Bronchial epithelial cell (primary cell): ENCODE measurements at places on chromosomes 3 and 15.

- peak; percentile 9 for DNase-seq
These were observed 74.7 kb downstream of the SPATA16 start for GRCh38 chr3:173066044-173067004.

DNA sequence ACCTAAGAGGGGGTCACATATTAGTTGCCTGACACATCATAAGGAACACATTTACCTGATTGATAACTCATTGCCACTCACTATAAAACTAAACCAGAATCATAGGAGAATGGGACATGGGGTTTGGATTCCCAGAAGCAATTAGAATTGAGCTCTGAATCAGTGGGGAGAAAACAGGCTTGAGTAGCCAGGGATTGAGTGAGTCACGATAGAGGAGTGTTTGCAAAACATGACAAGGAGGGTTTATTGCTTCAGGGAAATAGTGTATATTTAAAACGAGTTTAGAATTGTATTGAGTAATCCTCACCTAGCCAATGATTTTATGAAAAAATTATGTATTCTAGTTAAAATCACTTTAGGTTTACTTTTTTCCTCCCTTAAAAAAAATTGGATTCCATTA is 101.1 kb upstream of the THRB start:
- peak; percentile 96 for DNase-seq

DNA sequence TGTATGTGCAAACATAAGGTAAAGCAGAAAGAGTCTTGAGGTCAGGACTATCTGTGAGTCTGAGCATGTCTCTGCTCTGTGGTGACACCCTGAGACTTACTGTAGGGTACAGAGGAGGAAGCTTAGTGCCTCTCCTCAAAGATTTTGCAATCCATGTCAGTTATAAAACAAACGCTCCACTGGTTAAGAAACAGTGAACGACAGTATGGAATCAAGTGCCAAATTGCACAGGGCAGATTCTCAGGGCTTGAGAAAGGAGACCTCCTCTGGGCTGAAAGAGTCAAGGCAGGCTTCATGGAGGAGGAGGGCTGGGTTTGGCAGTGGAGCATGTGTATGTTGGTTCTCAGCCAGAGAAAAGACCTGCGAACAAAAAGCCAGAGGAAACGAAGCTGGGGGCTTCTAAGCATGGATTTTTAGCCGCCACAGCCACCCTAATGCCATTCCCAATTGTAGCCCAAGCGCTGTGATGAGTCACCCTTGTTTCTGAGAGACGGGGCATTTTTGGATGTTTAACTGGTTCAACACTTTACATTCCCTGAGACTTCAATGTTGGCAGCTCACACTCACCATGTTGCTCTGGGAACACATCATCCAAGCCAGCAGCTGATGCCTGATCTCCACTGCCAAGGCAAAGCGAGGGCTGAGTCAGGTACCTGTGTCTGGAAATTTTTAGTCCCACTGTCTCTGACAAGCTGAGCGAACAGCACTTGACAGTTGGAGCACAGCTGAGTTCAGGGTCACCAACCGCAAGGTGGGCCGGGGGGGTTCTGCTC is 3.4 kb upstream of the DGKG start:
- DNase-seq: no peak

DNA sequence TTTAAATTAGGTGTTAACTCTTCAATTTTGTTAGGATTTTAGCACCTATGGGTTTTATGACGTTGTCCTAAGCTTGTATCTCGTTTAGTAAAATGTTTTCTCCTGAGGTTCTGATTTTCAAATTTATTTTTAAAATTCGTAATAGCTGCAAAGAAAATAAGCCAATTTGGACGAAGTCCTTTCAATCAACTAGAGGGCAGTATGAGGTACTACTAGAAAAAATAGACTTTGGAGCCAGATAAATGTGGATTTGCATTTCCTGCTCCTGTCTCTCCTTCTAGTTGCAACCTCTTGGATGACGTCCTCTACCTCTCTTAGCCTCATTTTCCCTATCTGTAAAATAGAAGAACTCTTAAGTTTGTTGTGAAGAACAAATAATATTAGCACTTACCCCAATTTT is 81.1 kb downstream of the SLTM start:
- DNase-seq: no peak

DNA sequence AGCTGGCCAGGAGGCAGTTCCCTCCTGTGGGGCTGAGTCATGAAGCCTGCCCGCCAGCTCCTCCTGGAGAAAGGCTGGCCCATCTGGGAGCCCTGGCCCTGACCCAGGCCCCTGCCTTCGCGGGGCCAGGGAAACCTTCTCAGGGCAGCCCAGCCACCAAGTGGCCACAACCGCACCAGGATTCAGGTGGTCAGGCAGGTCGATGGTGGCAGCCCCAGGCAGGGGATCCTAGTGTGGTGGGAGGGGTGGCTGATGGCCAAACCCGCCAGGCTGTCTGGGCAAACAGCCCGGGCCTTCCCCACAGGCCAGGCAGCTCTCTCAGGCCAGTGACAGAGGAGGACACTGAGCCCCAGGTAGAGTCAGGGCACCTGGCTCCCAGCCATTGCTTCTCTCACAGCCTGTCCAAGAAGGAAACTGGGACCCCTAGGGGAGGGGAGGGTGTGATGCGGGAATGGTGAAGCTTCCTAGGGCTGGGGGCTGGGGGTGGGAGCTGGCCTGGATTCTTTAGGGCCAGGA is 1.2 kb downstream of the TWF2 start:
- peak; percentile 68 for DNase-seq

GRCh38 chr3:189262746-189263145 is 91.0 kb downstream of the TPRG1 start:
- DNase-seq: no peak

- DNase-seq: no peak
These were observed 13.6 kb downstream of the ARL6 start for GRCh38 chr3:97778152-97778551.

DNA sequence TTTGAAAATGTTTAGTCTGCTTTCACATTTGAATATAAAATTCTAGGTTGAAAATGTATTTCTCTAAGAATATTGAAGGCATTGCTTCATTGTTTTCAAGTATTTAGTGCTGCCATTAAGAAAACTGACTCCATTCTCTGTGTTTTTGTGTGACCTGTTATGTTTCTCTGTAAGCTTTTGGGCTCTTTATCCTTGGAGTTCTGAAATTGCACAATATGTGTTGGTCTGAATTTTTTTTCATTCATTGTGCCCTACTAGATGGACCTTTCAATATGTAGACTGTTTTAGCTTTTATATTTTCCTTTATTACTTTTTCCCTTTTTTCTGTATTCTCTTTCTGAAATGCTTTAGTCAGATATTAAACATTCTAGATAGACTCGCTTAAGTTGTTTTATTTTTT is 22.2 kb downstream of the FAM98B start:
- DNase-seq: no peak
